Camera-type eye (tissue), 1 donor: ENCODE measurements at places on chromosomes 6 and 20. TPM values are rescaled to one million over a fixed set of nuclear protein-coding genes. Genes with fewer than 3 reads are reported as not detected.

Gene PNLDC1
- 0.49 TPM for total RNA-seq

Gene RALGAPA2
- 66.7 TPM for total RNA-seq

Gene FOXF2
- total RNA-seq = 18.0 TPM

Gene NKAPL
- total RNA-seq = 2.4 TPM

Gene CSTF1
- total RNA-seq = 41.1 TPM

Gene CLDN20
- not detected for total RNA-seq

Gene OLIG3
- not detected for total RNA-seq

Gene NHLRC1
- total RNA-seq = 2.8 TPM

Gene NRSN1
- total RNA-seq = 12.5 TPM

Gene HFE
- 5.2 TPM for total RNA-seq

Gene PBOV1
- total RNA-seq = not detected

Gene C20orf141
- total RNA-seq = not detected
